ENCODE measurements at places on chromosomes 13 and 19.

DNA sequence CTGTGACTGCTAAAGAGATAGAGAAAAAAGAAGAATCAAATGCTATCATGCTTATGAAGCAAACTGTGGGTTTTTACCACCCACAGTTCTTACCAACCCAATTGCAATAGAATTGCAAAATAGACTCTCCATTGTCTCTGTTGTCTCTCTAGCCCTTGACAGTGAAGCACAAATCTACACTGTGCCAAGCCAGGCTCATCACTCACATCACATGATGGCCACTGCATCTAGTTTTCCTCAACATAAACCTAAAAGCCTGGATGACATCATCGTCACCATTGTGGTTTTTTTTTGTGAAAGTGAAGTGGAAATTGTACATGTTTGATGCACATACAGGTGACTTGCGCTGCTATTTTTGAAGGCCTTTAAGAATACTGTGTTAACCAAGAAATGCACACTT, 56.1 kb downstream of the KL start:
- H3K4me3 ChIP-seq = no peak overlapping the region
- H3K27ac ChIP-seq = no peak overlapping the region
- no peaks in the 10 kb centered on the region for H3K27me3 ChIP-seq
- no peaks in the 10 kb centered on the region for H3K36me3 ChIP-seq
- no peaks in the 10 kb centered on the region for H3K4me1 ChIP-seq
- DNase-seq = no peak

GRCh38 chr13:30727491-30728355, 7.6 kb upstream of the ALOX5AP start:
- no peaks in the 10 kb centered on the region for H3K27me3 ChIP-seq
- no peaks in the 10 kb centered on the region for H3K4me1 ChIP-seq
- DNase-seq = no peak
- H3K4me3 ChIP-seq = no peak overlapping the region

DNA sequence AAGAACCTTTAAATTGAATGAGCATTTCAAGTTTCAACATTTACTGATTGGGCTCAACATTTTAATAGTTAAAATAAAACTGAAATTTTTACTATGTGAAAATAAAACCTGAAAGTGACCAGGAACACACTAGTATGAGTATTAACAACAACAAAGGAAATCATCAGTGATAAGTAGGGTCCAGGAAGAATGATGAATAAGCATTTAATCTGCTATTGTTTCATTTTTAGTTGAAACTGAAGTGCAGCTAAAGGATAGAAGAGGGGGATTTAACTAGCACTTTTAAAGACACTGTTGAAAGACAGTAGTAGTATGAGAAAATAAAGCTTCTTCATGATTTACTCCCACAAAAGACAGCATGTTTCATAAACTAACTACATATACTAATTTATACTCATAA, 250.9 kb upstream of the IPO5 start:
- H3K27me3 ChIP-seq = no peaks in the 10 kb centered on the region
- no peaks in the 10 kb centered on the region for H3K36me3 ChIP-seq
- no peak overlapping the region for H3K27ac ChIP-seq
- DNase-seq = no peak
- no peak overlapping the region for H3K4me3 ChIP-seq
- H3K4me1 ChIP-seq = no peaks in the 10 kb centered on the region

DNA sequence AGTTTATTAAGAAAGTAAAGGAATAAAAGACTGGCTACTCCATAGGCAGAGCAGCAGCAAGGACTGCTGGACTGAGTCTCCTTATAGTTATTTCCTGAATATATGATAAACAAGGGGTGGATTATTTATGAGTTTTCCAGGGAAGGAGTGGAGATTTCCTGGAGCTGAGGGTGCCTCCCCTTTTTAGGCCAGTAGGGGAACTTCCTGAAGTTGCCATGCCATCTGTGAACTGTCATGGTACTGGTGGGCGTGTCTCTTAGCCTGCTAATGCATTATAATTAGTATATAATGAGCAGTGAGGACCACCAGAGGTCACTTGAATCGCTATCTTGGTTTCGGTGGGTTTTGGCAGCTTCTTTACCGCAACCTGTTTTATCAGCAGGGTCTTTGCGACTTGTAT, 13.5 kb downstream of the ZSCAN5A start:
- no peak for DNase-seq
- peaks cover under 1% of the 10 kb centered on the region for H3K4me1 ChIP-seq
- no peaks in the 10 kb centered on the region for H3K36me3 ChIP-seq
- no peak overlapping the region for H3K4me3 ChIP-seq
- no peak overlapping the region for H3K27ac ChIP-seq
